ENCODE measurements at places on chromosomes 1 and 21.

- DNase-seq = no peak
These were observed 38.4 kb upstream of the RBM34 start for GRCh38 chr1:235199441-235199840.

DNA sequence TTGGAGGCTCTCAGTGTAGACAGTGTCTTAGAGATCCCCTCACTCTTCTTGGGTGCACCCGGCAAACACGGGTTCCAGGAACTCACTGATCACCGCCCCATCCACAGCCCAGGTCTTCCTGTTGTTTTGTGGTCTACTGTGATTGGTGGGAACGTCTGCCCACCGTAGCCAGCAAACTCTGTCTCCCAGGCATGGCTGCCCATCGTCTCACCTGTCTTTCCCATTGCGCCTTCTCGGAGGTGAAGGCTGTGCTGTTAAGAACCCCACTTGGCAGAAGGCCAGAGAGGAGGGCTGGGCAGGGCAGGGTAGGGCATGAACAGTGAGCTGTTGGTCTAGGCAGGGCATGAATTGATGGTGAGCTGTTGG lies 14.1 kb upstream of the KCNA2 start:
- no peak for DNase-seq

DNA sequence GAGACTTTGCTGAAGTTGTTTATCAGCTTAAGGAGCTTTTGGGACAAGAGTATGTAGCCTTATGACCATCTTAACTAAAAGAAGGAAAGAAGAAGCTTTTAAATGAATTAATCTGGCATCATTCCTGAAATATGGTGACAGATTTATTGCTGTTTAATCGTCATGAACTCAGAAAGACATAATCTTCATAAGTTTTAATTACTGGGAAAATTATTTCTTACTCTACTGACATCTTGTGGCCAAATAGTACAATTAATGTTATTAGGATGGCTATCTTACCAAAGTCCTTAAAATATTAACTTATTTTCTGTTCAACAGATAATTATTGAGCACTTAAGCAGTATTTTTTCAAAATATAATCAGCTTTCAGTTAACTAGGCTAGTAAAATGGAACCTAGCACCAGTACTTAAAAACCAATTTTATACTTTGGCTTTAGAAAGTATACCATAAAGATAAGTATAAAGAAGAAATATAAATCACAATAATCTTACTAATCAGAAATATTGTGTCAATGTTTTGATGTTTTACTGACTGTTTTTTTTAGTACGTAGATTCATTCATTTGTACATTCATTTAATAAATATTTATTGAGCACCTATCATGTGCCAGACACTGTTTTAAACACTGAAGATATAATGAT lies 34.7 kb upstream of the GPR25 start:
- no peak for DNase-seq

DNA sequence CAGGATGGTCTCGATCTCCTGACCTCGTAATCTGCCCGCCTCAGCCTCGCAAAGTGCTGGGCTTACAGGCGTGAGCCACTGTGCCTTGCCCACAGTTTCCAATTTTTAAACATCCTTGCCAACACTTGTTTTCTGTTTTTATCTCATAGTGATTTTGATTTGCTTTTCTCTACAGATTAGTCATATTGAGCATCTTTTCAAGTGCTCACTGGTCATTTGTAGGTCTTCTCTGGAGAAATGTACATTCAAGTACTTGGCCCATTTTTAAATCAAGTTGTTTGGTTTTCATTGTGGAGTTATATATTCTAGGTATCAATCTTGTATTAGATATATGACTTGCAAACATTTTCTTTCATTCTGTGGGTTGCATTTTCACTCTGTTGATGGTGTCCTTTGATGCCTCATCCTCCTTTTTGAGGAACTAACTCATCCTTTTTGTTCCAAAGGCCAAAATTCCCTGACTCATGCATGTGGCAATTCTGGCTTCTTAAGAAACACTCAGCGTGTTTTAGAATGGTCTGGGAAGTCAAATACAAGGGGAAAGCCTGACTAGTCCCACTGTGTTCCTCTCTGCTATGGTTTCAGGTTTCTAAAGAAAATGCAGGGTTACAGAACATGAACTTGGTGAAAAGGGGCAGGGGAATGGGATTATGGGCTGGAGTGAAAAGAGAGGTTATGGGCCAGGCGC lies 37.3 kb downstream of the PTAFR start:
- DNase-seq = peak; percentile 36

DNA sequence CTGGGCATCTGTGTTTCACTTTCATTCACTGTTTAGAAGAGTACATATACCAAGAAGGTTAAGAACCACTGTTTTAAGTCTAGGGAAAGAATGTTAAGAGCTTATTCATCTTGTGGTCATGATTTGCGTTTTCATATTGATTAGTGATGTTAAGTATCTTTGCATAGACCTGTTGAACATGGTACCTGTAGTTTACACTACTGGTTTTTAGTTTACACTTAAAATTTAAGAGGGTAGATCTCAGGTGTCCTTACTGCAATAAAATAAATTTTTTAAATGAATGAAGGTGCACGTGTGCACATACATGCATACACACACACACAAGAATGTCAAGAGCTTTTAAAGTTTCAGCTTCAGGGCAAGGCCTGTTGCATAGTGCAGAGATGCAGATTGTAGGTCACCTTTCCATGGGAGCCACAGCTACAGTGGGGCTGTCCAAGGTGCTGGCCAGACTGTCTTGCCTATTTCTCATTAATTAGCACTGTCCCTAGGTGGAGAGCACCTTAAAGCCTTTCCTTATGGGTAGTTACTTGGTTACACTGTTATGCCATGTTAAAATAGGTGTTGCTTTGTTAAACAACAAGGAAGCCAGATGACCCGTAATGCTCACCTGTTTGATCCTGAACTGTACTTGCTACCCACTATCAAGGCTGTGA lies 543.0 kb upstream of the DAB1 start:
- DNase-seq = no peak

- DNase-seq = no peak
These were observed 22.7 kb upstream of the ARF1 start for GRCh38 chr1:228059634-228060457.

DNA sequence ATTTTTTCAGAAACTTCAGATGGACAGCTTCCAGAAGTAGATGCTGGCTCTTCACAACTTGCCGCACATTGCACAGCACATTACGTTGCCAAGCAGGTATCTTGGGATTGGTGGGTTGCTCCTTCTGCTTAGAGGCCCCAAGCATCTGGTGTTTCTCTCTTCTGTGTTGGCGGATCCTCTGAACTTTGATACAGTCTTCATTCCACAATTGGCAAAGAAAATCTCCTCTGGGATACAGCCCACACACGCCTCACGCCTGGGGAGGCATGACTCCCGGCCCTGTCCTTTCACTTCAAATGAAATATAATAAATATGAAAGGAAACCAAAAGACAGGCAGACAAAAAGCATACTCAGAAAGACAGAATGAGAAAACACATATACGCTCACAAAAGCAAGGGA lies 72.3 kb upstream of the PPP2R5A start:
- DNase-seq = no peak

DNA sequence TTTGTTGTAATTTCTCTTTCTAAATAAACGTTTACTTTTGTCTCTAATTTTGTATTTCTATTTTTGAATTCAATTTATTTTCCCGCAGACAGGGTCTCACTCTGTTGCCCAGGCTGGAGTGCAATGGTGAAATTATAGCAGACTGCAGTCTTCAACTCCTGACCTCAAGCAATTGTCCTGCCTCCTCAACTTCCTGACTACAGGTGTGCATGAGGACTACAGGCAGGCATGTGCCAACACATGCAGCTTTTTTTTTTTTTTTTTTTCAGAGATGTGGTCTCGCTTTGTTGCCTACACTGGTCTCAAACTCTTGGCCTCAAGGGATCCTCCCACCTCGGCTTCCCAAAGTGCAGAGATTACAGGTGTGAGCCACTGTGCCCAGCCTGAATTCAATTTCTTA lies 36.7 kb upstream of the IL20 start:
- no peak for DNase-seq

Data from non-pigmented ciliary epithelial cell (primary cell).